ENCODE measurements at places on chromosomes 3 and 15.

DNA sequence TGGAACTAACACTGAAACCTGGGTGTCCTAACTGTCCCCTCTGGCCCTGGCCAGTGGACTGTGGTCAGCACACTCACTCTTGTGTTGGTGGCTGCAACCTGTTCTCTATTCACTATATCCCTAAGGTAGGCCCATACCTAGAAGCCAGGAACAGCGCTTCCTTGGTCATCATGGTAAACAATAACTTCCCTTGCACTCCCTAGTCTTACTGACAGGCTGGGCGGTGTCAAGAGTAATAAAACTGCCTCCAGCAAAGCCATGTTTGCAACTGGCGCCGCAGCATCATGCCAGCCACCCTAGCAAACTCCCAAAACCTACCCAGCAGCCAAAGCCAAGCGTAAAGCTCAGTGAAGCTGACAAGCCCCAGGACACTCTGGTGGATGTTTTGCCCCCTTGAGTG lies 63.1 kb upstream of the TSEN2 start:
- DNase-seq = no peak

DNA sequence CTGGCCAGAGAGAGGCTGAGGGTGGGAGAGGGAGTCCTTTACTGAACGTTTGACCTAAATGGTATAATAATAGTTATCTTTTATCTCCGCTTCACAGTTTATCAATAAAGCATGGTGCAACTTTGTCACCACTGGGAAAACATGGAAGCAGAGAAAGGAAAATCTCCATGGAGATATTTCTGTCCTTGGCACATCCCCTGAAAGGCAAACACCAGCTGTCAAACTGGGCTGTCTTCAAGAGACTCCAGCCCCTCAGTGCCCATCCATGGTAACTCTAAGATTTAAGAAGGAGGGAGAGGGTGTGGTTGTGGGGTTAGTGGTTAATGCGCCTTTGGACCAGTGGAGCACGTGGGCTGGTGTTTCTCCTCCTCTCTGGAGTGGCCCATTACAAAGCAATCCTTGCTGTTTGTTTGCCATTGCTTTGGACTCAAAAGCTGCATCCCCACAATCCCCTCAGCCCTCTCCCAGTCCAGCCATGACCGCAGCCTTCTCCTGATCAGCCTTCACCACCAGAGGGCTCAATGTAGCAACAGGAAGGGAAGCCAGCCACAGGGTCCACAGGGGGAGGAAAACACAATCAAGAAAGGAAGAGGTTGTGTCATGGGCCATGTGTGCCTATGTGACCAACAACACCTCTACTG lies 38.2 kb upstream of the FAM174B start:
- DNase-seq = no peak

GRCh38 chr15:97947465-97948260 lies 12.8 kb upstream of the ARRDC4 start:
- DNase-seq = peak; percentile 23

- DNase-seq = peak; percentile 24
Observed at GRCh38 chr15:34818526-34818925, 23.2 kb upstream of the ACTC1 start.

- no peak for DNase-seq
Observed at GRCh38 chr15:61275901-61276300, 46.8 kb upstream of the RORA start.

DNA sequence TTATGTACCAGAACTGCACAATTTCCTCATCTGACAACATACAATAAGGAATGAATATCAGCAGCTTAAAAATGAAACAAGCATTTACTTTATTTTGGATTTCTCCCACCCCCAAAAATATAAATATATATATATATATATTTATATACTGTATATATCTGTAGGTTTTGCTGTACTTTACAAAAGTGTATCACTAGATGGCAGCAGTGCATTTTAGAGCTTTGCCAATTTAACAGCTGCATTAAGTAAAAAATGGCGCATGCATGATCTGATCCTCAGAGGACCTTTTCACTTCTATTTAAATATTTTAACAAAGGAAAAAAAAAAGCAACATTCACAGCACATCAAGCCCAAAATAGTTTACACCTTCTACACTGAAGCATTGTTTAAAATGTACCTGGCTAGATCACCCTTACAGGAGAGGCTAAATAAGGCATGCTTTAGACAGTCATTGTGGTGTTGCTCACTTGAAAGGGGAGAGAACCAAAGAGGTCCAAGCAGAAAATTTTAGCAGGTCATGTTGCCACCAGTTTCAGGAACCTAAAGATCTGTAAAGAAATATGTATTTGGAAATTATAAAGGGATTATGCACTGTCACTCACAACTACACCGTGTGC lies 72.6 kb downstream of the NPTN start:
- peak; percentile 42 for DNase-seq

DNA sequence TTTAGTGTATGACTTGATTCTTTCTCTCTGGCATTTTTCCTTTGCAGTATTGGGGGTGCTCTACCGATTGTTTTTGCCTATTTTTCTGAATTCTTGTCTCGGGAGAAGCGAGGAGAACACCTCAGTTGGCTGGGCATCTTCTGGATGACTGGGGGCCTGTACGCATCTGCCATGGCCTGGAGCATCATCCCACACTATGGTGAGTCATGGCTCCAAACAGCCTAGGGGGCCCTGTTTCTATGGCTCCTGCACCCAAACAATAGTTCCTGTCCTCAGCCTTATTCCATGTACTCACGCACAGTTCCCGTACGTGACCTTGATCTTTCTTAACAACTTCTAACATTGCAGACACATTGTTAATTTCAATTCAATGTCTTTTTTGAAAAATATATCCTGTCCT lies 152.3 kb downstream of the SV2B start:
- no peak for DNase-seq

GRCh38 chr3:19888428-19889152 lies 45.4 kb downstream of the EFHB start:
- no peak for DNase-seq

- no peak for DNase-seq
Observed at GRCh38 chr15:52052066-52052935, 33.3 kb downstream of the MAPK6 start.

GRCh38 chr3:52069855-52070254 lies 13.5 kb upstream of the DUSP7 start:
- no peak for DNase-seq

DNA sequence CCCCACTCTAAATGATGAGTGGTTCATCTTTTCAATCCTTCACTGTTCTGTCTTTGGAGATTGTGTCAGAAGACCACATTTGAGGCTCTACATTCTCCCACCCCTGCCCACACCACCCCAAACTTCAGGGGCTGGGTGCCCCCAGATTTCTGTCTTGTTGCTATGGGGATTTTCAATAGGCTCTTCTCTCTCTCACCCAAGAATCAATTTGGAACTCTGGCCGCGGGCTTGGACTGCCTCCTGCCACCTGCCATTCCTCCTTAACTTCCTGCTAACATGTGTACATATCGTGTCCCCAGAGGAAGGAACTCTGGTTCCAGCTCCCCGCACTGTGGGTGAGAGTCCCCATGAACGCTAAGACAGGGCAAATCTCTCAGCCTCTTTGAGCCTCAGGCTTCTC lies 67.4 kb upstream of the LARS2 start:
- DNase-seq = no peak

DNA sequence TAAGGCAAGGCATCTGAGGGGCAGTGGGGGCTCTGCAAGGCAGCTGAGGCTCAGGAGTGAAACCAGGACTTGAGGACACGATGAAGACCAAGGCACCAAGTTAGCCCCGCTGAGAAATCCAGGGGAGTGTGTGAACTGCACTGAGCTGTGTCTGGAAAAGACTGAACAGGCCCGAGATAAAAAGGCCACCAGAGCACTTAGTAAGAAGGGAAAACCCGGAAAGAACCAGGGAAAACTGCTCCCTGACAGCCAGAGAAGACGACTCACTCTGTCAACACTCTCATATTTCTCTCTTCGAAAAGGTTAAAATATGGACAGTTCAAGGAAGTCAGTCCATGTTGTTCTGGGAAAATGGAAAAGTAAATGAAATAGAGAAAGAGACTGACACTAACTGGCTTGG lies 109.0 kb downstream of the SEC22A start:
- DNase-seq = no peak

DNA sequence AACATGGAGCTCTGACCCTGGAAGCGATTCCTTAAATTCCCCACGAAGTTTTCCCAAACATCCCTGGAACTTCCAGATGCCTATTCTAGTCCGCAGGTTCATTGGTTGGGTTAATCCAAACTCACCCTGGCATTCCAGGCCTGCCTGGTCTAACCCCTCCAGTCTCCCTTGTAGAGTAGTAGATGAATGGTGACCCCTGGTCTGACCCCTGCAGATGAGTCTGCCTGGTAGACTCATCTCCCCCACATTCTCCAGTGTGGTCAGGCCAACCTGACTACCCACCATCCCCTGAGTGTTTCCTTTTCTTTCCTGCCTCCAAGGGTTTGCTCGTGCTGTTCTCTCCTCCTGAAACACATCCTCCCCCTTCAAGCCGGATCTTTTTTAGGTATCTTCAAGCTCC lies 10.8 kb upstream of the HRH1 start:
- no peak for DNase-seq

GRCh38 chr3:67460841-67461510 lies 193.4 kb downstream of the SUCLG2 start:
- no peak for DNase-seq

DNA sequence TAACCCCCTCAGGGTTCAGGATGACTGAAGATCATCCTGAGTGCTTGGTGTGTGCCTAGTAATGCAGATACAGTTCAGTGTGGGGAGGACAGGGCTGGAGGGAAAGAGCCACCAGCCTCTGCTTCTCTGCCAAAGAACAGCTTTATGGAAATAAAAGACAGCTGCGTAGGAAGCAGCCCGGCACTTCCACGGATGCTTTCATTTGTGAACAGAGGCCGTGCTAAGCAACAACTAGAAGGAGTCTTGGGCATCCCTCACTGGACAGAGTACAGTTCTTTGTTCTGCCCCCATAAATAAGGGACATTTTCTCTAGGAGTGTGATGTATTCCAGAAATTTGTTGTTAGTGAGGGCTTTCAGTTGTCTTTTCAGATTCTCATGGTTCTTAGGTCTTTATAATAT lies 194.8 kb upstream of the RGMA start:
- no peak for DNase-seq

DNA sequence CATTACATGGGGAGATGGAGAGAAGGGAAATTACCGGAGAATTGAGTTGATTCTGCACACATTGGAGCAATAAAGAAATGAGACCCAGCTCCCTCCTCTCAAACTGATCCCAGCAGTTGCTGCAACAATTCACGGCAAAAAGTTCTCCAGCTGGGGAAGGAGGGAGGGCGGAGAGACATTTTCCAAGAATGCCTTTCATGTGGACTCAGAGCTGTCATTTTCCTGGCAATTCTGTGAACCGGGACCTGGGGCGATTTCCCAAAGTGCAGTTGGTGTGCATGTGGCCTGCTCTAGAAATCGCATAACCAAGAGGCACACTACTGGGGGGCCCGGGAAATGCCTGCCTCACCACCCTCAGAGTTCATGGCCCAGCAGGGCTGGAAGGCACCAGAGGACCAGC lies 48.7 kb upstream of the IREB2 start:
- no peak for DNase-seq

DNA sequence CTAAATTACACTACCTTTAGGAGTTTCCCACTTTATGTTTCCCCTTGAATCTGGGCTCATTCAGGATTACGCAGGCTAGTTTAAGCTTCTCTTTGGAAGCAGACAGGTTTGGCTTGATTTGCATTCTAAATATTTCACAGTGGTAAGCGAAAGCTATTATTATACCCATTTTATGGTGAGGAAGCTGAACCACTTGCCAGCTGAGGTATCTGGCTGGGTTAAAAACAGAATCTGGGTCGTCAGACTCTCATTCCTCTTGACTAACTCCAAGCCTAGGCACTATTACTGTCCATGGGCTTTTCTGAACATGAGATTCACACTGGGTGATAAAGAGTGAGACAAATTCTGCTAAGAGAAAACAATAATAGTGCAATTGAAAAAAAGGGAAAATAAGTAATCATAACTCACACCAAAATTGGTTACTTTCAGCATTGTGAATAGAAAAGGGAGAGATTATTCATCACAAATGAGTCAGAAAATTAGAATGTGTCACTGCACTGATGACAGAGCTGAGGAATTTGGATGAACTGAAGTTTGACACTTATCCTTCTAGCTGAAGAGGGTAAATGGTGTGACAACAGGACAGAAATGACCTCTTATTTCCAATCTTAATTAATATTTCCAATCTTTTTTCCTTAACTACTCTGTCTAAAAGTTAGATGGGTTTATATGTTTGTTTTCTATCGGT lies 211.3 kb downstream of the TIGIT start:
- peak; percentile 30 for DNase-seq

- DNase-seq = peak; percentile 66
Observed at GRCh38 chr15:88255484-88256278, 858 bp downstream of the NTRK3 start.

- DNase-seq = no peak
Observed at GRCh38 chr3:12569836-12570235, 12.9 kb downstream of the MKRN2 start.

DNA sequence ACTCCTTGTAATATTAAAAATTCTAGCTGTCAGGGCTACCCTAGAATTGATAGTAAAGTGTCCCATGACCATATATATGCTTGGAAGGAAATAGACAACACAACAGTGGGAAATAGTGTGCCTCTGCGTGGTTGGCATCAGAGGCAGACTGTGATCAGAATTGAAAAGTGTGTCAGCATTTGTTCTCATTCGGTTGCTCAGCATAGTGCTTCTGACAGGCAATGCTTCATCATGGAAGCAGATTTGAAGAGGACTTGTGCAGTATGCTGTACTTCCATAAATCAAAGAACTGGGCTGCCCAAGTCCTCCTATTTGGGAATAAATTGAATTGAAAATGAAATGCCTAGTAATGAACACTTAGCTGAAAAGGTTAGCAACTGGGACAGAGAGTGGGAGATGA lies 435.7 kb downstream of the DIPK2A start:
- DNase-seq = no peak

DNA sequence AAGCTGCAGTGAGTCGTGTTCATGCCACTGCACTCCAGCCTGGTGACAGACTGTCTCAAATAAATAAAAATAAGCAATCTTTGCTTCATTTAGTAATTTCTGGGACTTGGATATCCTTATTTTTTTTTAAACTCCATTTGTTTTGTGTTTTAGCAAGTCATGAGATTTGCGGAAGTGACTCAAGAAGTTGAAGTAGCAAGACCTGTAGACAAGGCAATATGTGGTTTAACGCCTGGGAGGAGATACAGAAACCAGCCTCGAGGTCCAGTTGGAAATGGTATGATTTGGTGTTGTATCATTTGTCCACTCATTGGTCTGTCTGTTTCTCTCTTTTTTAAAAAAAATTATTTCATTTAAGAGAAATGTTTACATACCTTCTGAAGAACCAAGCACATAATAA lies 16.6 kb upstream of the RPLP1 start:
- no peak for DNase-seq

- peak; percentile 37 for DNase-seq
Observed at GRCh38 chr15:58340176-58340575, 91.6 kb upstream of the LIPC start.

GRCh38 chr15:101396484-101397261 lies 92.8 kb downstream of the PCSK6 start:
- DNase-seq = no peak

DNA sequence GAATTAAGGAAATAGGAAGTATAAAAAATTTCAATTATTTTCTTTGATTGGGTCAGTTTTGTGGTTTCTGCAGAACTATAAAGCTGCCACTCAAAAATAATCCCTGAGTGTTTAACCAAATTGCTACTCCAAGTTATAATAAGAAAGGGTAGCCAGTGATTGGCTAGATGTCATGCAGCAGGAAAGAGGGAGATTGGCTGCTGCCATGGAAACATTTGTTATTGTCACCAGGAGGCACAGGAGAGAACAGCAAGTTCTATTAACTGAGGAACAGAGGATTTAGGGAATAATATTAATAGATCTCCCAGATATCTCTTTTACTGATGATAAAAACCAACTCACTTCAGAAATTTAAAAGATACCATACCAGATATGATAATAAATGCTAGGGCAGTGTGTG lies 42.6 kb downstream of the CLDN1 start:
- DNase-seq = no peak

- no peak for DNase-seq
Observed at GRCh38 chr3:88114878-88115549, 34.7 kb upstream of the C3orf38 start.
